ENCODE measurements at places on chromosomes 7 and 10.

GRCh38 chr7:126768836-126769235, 483.9 kb downstream of the GRM8 start:
- DNase-seq, result no peak

GRCh38 chr10:68792115-68792514, 35.2 kb upstream of the STOX1 start:
- DNase-seq, result no peak

GRCh38 chr7:30598121-30598876, 3.6 kb downstream of the GARS1 start:
- no peak for DNase-seq

- DNase-seq, result no peak
These were observed 103.3 kb upstream of the IGFBP3 start for GRCh38 chr7:46024263-46024916.

GRCh38 chr10:29618341-29619171, 16.2 kb downstream of the SVIL start:
- peak; percentile 30 for DNase-seq

DNA sequence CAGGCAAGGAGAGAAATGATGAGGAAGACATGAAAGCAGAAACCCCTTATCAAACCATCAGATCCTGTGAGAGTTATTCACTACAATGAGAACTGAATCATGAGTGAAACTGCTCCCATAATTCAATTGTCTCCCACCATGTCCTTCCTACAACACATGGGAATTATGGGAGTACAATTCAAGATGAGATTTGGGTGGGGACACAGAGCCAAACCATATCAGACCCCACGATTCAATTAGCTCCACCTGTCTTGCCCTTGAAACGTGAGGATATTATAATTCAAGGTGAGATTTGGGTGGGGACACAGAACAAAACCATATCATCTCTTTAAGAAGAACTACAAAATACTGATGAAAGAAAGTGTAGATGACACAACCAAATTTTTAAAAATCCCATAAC, 128.9 kb downstream of the IMMP2L start:
- no peak for DNase-seq
